Stimulated activated naive CD4-positive, alpha-beta T cell treated with Interleukin-2 at 50 U/mL for 16 hours (primary cell): ENCODE measurements at places on chromosomes 3 and 15.

GRCh38 chr15:89899295-89899945 lies 5.6 kb upstream of the AP3S2 start:
- no peak for DNase-seq

GRCh38 chr3:21392526-21392925 lies 358.5 kb downstream of the ZNF385D start:
- DNase-seq, result no peak

DNA sequence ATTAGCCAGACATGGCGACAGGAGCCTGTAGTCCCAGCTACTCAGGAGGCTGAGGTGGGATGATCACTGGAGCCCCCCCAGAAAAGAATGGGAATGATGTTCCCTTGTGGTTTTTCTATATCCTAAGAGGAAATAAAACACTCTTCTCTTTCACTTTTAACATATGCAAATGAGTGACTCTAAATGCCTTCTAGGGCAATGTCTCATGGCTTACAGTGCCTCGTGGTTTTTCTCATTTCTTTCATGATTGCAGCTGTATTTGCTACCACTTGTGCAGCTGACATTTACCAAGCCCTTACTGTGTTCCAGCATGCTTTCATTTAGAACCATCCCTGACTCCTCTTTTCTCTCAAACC lies 26.4 kb downstream of the STOML1 start:
- DNase-seq, result no peak

GRCh38 chr15:96360581-96361308 lies 30.2 kb downstream of the NR2F2 start:
- DNase-seq, result no peak

DNA sequence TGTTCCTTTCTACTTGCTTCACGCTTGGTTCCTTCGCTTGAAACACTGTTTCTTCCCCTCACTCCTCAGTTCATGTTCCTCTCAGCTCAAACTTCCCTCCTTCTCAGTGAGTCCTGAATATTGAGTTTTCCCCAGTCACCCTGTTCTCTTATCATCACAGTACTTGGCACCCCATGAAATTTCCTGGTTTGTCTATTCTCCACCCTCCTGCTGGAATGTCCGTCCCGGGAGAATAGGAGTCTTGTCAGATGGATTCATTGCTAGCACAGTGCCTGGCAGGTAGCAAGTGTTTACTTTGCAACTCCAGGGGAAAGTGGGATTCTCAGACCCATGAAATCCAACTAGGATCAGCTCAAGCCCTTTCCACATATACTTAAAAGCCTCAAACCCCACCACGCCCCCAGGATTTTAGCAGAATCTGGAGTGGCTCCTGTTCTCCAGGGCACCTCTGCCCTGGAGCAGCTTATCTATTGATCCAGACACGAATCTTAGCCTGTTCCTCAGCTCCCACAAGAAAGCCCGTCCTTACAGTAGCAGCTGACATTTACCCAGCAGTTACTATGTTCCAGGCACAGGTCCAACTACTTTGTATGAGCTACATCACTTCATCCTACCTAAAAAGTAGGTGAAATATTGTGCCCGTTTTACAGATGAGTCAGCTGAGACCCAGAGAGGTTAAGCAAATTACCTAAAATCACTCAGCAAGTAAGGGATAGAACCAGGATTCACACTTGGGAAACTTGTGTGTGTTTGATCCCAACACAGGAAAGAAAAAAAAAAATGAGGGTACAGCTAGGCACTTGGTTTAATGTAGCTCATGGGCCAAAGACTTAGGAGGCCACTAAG lies 36.8 kb upstream of the MAP3K13 start:
- DNase-seq, result no peak

DNA sequence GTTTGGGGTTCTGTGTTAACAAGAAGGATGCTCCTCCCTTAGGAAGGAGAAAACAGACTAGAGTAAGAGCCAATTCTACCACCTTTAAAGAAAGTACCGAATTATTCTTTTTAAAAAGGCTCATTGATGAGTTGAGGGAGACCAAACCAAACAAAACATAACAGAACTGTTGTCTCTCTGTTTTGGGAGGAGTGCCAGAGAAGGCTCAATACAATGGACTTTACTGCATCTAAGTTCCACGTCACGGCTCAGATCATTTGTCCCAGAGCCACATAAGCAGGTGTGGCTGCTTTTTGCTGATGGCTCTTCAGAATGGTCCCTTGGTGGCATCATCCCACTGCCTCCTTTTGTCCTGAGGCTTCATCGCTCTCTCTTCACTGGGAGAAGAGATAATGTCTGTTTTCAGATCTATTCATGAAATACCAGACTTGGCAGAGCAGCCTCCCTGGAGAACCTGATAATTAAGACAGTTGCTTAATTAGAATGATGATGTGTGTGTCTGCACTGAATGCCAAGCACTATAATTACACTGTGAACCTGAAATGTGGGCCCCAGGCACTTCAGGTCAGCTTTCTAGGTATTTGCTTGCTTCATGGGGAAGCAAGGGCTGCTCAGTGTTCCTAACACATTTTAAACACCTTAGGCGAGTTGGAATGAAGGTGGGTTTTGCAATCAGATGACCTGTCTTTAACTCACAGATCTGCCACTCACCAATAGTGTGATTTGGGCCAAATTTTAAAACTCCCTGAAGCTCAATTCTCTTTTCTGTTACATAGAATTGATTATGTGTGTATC lies 335.2 kb upstream of the MCTP2 start:
- no peak for DNase-seq

DNA sequence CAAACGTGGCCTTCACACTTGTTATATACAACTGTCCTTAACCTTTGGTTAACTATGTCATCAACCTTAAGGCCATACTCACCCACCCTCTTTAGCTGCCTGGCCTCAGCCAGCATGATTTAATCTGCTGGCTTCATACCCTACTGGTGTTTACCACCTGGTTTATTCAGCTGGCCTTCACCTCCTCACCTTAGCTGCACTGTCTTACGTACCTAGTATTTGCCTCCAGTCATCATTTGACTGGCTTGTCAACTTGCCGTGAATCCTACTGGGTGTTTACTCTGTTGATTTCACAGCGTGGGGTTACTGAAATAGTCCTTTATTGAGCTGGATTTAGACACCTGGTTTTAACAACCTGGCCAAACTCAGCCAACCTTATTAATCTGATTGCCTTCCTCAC lies 102.8 kb downstream of the IL12A start:
- no peak for DNase-seq

DNA sequence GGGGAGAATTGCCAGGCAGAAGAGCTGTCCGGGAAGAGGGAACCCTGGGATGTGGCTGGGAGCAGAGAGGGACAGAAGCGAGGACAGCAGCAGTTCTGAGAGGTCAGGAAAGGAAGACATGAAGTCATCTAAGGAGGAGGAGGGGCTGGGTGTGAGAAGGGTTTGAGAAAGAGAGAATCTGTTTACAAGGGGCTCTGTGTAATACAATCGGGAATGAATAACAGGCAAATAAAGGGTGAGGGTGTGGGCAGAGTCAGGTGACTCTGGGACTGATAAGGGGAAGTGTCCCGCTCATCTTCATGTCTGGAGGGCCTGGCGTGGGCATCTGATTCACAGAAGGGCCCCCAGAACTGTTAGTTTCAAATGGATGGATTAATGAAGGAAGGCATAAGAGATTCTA lies 191.3 kb downstream of the XXYLT1 start:
- DNase-seq, result no peak

- no peak for DNase-seq
Measured at GRCh38 chr15:57671636-57672035, 34.9 kb upstream of the POLR2M start.

DNA sequence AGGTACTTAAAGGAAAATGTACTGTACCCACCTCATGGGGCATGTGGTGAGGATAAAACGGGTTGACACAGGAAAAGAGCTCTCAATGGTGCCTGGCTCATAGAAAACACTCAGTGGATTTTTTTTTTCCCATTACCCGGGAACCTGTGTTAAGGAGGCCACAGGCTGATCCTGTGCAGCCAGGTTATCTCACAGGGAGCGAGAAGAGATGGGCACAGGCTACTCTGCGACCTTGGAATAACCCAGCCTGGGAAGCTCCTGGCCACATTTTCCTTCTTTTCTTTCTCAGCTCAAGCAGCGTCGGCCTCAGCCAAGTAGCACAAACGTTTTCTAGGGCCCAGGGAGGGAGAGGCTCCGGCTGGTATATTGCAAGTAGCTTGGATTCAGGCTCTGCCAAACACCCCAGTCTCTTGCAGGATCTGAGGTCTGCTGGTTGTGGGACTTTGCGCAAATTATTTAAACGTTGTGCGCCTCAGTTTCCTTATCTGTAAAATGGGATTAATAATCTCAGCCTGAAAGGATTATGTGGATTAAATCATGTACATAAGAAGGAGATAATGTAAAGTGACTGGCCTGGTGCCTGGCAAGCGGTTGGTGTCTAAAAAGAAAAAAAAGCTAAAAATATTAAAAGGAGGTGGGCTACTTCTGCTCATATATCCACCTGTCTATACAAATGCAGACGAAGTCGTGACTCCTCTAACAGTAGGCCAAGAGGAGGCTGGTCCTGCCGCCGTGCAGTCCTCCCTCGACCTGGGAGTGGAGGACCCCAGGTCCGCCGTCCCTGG lies 2.2 kb downstream of the FURIN start:
- no peak for DNase-seq

DNA sequence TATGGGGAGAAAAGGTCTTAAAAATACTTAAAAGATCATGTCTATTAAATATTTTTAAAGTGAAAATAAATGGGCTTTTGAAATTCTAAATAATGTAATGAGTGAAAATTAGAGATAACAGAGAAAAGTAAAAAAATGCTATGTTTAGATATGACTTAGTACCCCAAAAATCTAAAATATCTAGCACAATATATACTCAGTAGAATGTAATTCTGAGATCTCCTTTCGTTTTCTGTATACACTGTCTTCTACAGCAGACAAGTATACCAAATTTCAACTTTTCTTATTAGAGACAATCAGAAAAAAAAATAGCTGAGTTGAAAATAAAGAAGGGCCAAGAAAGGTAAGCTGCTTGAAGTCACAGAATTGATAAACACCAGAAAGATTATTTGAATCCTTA lies 140.8 kb downstream of the ADAM10 start:
- no peak for DNase-seq

DNA sequence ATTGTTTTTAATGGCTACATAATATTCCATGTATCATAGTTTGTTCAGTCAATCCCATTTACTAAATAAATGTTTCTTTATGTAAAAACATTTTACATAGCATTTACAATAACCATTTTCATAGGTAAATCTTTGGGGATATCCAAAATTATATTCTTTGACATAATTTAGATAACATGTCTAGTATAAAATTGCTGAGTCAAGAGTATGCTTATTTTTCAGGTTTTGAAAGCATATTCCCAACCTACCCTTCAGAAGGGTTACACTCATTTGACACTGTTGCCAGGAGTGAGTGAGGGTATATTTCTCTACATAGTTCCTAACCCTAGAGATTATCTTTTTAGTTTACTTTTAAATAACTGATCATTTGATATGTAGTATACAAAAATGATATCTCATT lies 84.6 kb upstream of the ADAMTSL3 start:
- DNase-seq, result no peak

DNA sequence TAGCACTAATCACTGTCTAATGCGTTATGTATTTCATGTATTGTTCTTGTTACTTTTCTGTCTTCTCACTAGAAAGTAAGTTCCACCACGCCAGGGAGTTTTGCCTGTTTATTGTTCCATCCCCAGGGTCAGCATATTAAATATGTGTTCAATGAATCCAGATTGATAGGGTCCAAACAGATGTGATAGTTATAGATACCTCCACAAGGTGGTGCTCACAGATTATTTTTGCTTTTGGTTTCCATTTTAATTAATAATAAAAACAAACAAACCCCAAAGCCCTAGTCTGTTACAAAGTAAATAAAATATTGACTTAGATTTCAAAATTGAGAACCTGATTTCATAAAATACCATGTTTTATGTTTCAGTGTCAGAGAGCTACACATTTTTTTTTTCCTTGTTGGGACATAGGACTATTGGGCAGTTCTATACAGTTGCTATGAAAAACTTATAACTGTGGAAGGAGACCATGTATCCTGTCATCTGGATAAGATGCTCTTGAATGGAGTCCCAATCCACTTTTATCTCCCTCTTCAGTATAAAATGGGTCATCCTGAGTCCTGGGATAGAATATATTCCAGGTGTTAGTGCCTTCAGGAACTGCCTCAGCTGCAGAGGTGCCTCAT lies 12.4 kb downstream of the OTOL1 start:
- no peak for DNase-seq

DNA sequence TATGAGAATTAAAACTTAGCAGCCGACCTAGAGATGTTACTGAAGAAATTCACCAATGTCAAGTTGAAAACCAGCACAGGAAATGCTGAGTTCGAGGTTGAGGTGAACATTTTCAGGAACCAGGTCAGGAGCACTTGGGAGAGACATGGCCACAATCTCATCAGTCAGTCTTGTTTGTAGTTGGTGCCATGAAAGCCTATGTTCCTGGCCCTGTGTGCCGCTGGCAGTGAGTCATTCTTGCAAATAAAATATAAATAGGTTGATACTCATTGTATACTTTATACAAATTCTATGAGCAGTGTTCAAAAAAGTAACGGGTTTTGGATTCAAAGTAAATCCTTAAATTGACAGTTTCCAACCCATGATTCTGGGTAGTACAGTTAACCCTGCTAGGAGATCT lies 1.5 kb upstream of the FSIP1 start:
- DNase-seq, result no peak

DNA sequence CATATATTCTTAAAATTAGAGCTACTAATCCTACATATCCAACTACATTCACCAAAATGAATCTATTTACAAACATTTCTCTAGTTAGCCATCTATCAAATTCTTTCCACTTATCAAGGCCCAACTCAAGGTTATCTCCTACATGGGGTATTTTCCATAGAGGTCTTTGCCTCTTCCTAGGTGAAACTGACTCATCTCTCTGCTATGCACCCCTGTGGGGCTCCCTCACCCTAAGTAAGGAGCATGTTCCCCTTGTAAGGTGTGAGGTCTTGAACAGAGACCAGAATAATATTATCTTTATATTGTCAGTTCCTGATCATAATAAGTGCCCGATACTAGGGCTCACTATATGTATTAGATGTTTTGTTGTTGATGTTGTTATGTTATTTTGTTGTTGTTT lies 74.6 kb upstream of the TSC22D2 start:
- no peak for DNase-seq

DNA sequence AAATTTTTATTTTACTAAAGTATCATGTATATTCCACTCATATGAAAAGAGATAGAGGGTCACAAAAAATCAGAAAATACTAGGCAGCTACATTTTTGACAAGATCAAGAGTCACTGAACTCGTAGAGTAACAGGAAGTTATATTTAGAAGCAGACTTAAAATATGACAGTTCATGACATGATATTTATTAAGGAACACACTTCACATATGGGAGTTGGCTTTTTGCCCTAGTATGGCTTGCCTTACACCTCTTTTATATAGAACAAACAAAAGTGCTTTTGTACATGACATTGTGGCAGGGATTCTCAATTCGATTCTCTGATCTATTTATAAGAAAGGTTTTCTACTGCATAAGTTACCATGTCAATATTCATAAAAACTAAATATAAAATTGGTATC lies 80.1 kb upstream of the GBE1 start:
- no peak for DNase-seq

GRCh38 chr3:61277411-61277810 lies 26.2 kb upstream of the FHIT start:
- DNase-seq, result no peak

GRCh38 chr15:79101866-79102581 lies 11.4 kb upstream of the RASGRF1 start:
- DNase-seq, result no peak

- DNase-seq, result no peak
Measured at GRCh38 chr3:84567796-84568195, 391.0 kb upstream of the CADM2 start.

GRCh38 chr3:57169872-57170623 lies 4.9 kb upstream of the IL17RD start:
- peak; percentile 43 for DNase-seq
